ENCODE measurements at places on chromosomes 16 and 17.

DNA sequence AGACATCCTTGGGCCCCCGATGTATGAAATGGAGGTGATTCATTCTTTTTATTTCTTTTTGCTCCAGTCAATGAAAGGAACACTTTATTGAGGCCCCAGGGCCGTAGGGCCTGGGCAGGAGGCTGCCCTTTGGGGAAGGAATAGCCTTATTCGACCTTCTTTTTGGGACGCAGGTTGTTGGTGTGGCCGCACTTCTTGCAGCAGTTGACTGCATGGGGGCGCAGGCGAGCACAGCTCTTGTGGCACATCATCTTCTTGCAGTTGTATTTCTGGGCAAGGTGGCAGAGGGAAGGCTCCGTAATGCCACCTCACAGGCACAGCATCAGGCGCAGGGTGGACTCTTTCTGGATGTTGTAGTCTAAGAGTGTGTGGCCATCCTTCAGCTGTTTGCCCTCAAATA, 50.9 kb downstream of the SIAH1 start:
- no peak for DNase-seq

GRCh38 chr16:9027070-9027799, 63.5 kb upstream of the USP7 start:
- DNase-seq = no peak

DNA sequence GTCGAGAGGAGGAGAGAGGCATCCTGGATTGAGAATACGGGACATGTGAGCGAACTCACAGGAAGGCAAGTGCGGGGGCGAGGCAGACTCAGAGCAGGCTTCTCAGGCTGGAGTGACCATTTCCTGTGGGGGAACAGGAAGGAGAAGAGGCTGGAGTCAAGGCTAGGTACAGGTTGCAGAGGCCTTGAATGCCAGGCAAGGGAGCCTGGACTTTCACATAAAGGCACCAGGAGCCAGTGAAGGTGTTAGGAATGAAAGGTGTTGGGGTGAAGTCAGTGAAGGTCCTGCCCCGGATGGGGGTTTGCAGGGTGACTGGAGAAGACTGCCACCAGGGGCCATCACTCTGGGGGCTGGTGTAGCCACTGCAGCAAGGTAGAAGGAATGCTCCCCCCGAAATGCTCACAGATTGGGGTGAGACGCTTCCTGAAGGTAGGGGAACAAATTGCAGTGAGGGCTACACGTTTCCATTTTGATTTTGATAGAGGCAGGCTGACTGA, 5.3 kb upstream of the GPRC5C start:
- DNase-seq = no peak

DNA sequence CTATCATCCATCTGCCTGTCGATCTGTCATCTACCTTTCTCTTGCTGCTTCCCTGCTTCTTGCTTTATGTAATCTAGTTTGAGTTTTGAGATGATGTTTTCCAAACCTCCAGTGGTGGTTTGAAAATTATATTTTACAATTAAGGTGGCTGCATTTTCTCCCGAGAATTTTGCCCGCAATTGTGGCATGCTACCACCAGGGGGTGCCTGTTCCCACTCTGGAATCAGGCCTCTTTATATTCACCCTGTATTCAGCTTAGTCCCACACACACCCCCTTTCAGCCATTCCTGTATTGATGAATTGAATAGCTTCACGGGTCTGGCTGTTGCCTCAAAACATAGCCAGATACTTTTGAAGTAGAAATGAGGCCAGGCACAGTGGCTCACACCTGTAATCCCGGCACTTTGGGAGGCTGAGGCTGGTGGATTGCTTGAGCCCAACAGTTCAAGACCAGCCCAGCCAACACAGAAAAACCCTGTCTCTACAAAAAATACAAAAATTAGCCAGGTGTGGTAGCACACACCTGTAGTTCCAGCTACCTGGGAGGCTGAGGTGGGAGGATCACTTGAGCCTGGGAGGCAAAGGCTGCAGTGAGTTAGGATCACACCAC, 3.2 kb downstream of the PRSS22 start:
- DNase-seq = no peak

- DNase-seq = no peak
These were observed 29.3 kb downstream of the MXRA7 start for GRCh38 chr17:76681222-76682137.

GRCh38 chr16:49439676-49440075, 66.1 kb downstream of the C16orf78 start:
- no peak for DNase-seq

GRCh38 chr16:54993106-54993895, 62.6 kb downstream of the IRX5 start:
- DNase-seq = no peak

DNA sequence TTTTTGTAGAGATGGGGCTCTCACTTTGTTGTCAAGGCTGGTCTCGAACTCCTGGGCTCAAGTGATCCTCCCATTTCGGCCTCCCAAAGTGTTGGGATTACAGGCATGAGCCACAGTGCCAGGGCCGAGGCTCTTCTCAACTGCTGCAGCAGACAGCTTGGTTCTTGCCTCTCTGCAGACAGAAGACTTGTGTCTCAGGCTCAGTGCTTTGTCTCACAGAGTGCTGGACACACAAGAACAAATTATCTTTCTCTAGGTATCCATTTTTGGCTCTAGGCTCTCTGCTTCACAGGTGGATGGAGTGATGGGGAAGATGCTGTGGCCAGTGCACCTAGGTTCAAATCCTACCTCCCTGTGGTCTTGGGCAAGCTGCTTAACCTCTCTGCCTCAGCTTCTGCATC, 80.8 kb upstream of the RNU2-1 start:
- no peak for DNase-seq

DNA sequence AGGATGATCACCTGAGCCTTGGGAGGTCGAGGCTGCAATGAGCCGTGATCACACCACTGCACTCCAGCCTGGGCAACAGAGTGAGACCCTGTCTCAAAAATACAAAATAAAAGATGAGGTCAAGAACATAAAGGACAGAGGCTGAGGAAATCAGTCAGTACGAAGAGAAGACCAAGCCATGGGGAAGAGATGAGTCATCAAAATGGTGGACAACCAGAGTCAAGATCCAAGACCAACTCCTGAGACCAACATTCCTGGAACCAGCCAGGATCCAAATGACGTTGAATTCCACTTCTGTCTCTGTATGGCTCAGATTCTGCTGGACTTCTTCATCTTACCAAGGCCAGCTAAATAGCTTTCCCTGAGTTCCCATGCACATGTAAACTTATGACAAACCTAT, 44.8 kb upstream of the NOG start:
- no peak for DNase-seq

- peak; percentile 38 for DNase-seq
These were observed 1.7 kb upstream of the CCNF start for GRCh38 chr16:2427526-2427925.

GRCh38 chr17:36944553-36944952, 4.2 kb upstream of the AATF start:
- DNase-seq = no peak

DNA sequence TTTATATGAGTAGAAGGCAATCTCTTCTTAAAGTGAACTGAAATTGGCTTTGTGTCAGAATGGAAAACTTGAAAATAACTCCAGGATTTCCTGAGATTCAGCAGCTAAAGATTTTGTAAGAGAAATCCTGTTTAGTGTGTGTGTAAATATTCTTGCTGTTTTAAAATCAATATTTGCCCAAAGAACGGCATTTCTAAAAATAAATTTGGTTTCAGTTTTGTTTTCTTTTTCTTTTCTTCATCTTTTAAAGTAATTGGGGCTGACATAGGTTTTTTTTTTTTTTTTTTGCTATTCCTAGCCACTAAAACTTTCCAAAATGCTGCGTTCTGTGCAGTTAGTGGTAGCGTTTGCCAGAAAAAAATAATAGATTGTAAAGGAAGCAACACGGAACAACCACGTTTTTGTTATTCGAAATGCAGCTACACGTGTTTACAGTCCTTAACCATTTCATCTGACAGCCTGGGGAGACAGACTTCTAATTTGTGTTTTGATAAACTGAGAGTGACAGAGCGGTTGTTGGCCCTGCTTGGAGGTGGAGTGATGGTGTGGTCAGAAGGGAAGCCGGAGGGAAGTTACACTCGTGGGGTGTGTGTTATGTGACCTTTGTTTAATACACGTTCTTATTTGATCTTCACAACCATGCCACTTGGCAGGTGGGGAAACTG, 21.6 kb upstream of the SMPD3 start:
- no peak for DNase-seq

- DNase-seq = no peak
These were observed 44.5 kb upstream of the MEOX1 start for GRCh38 chr17:43706235-43706634.

DNA sequence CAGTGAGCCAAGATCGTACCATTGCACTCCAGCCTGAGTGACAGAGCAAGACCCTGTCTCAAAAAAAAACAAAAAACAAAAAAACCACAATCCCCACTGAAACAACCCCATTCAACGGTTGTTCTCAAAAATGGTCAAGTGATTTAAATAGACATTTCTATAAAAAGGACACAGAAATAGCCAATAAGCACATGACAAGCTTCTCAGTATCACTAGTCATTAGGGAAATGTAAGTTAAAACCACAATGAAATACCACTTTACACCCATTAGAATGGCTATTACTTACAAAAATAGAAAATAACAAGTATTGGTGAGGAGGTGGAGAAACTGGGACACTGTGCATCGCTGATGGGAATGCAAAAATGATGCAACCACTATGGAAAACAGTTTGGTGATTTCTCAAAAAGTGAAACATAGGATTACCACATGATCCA, 26.6 kb upstream of the MYLK3 start:
- no peak for DNase-seq

DNA sequence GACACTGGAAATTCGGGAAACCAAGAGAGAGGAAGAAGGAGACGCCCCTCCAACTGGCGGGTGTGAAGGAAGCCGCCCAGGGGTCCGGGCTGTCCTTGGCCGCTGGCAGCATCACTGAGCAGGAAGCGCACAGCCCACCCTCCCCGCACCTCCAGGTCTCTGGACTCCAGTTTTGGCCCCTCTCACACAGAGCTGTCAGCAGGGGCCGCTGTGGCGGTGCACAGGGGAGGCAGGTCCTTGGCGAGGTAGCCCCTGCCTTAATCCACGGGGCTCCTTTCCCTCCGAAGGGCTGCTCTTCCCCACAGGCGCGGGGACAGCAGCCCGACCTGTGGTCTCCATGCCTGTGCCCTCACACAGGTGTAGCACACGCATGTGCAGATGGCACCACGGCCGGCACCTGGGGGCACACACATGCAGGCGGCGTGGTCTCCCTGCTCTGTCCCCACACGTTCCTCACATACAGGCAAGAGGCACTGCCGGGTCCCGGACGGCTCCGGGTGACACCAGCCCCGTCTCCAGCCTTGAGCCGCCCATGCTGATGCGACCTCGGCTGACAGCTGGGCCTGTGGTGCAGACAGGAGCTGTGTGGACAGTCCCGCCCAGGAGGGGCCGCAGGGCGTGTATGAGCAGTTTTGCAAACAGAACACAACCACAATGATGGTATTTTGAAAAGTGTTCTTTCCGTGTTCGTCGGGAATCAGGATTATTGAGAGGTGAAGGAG, 26.6 kb upstream of the CHMP6 start:
- DNase-seq = no peak

GRCh38 chr17:76267051-76267576, 2.0 kb downstream of the UBALD2 start:
- DNase-seq = no peak

DNA sequence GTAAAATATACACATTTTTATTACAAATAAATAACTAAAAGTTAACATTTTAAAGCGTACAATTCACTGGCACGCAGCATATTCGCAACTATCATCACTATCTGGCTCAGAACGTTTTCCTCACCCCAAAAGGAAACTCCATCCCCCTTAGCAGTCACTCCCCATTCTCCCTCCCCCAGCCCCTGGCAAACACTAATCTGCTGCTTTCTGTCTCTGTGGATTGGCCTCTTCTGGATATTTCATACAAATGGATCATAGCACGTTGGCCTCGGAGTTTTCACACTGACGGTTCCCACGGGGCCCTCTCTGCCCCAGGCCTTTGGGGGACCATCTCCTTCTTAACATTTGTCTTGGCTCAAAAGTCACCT, 64.6 kb downstream of the RTN4RL1 start:
- no peak for DNase-seq

- DNase-seq = no peak
These were observed 1.0 kb upstream of the EPN3 start for GRCh38 chr17:50531428-50532025.

GRCh38 chr16:82523815-82524214, 103.0 kb upstream of the CDH13 start:
- DNase-seq = no peak

DNA sequence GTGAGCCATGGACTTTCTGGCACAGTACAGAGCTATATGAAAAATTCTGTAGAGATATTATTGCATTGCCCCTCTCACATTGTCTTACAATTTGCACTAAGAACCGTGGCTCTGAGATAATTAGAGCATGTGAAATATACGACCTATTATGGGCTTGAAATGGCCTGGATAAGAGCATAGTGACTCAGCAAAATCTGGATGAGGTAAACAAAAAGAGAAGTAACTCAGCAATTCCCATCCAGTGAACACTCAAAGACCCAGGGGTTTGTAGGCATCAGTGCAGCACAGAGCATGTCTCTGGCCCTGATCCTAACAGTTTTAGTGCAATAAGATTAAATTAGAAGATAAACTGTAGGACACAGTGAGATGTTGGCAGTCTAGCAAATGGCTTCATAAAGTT, 317.2 kb upstream of the MYOCD start:
- DNase-seq = no peak

- no peak for DNase-seq
These were observed 70.3 kb downstream of the CREBBP start for GRCh38 chr16:3810198-3810664.

GRCh38 chr17:14746822-14747602, 446.1 kb downstream of the HS3ST3B1 start:
- no peak for DNase-seq

GRCh38 chr16:4917117-4917516, 19.8 kb downstream of the PPL start:
- no peak for DNase-seq

DNA sequence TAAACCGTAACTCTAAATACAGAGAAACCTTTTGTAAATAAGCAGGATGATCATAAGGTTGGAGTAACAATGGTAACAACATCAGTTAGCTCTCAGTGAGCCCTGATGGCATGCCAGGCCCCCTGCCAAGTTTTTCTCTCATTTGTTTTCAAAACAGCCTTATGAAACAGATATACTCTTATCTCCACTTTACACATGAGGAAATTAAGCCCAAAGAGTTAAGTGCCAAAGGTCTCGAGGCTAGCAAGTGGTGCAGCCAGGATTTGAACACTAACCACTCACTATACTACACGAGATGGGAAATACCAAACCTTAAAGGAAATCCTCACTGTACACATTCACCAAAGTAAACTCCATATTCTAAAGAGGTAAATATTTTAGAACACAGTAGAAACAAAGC, 15.0 kb downstream of the USP31 start:
- DNase-seq = no peak

GRCh38 chr17:78789663-78790181, 7.6 kb upstream of the CYTH1 start:
- DNase-seq = peak; percentile 40

- no peak for DNase-seq
These were observed 1.6 kb downstream of the ATP6V0C start for GRCh38 chr16:2515180-2515851.

DNA sequence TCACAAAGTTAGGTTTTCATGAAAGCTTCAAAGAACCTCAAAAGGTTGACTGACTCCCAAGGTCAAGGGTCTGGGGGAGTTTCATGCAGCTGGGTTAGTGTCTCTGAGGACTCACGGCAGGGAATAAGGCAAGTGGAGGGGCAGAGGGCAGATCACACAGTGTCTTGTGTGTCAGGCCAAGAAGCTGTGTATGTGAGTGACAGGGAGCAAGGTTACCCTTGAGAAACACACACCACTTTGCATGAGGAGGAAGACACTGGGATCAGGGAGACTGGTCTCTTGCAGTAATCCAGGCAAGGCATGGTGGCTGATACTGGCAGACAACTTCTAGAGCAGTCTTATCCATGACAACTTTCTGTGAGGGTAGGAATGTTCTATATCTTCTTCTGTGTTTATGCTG, 6.3 kb downstream of the FLOT2 start:
- no peak for DNase-seq
